IgD-negative memory B cell (primary cell): ENCODE measurements at places on chromosomes 3 and 15. TPM values are rescaled to one million over a fixed set of nuclear protein-coding genes. Genes with fewer than 3 reads are reported as not detected.

The GPD1L gene
- 6.0 TPM for polyA plus RNA-seq

The P2RY12 gene
- polyA plus RNA-seq, result 1.7 TPM

The IL17RE gene
- polyA plus RNA-seq, result not detected

The HHATL gene
- not detected for polyA plus RNA-seq

The FAM107A gene
- polyA plus RNA-seq, result not detected
